ENCODE measurements at places on chromosomes 5 and 9. TPM values are rescaled to one million over a fixed set of nuclear protein-coding genes. Genes with fewer than 3 reads are reported as not detected.

Gene ECM2
- not detected for total RNA-seq

Gene TNC
- 0.32 TPM for total RNA-seq

Gene TGFBI
- total RNA-seq: 0.42 TPM

Gene PCDHGA7
- 0.07 TPM for total RNA-seq

Gene PLAC8L1
- 0.50 TPM for total RNA-seq

Gene OTP
- 0.05 TPM for total RNA-seq

Gene IRGM
- total RNA-seq: 1.7 TPM

All from activated CD8-positive, alpha-beta memory T cell treated with anti-CD3 and anti-CD28 coated beads, Interleukin-2, amount 10 ng/mL, durations not matched to agents 7 days and 5 days (primary cell).